Keratinocyte (primary cell): ENCODE measurements at places on chromosomes 6 and 20. TPM values are rescaled to one million over a fixed set of nuclear protein-coding genes. Genes with fewer than 3 reads are reported as not detected.

Gene LRRC1
- 16.2 to 19.7 TPM (median 18.5 TPM) in 3 replicates for polyA plus RNA-seq

Gene EMILIN3
- not detected in 3 replicates for polyA plus RNA-seq

Gene PSORS1C2
- not detected in 3 replicates for polyA plus RNA-seq

Gene HNF4A
- 0.01 TPM in 1 of 3 replicates, not detected in the others for polyA plus RNA-seq

- H3K4me3 ChIP-seq, result no peak overlapping the region
- H3K4me1 ChIP-seq, result peaks cover 8% of the 10 kb centered on the region
- no peaks in the 10 kb centered on the region for H3K27me3 ChIP-seq
- H3K36me3 ChIP-seq, result peaks cover 30% of the 10 kb centered on the region
Measured at GRCh38 chr20:25675161-25675560, 21.5 kb downstream of the ZNF337 start.

GRCh38 chr6:69589626-69590025, 207.2 kb downstream of the LMBRD1 start:
- no peak overlapping the region for H3K27ac ChIP-seq
- no peaks in the 10 kb centered on the region for H3K27me3 ChIP-seq
- H3K4me1 ChIP-seq, result no peaks in the 10 kb centered on the region
- DNase-seq, result no peak

GRCh38 chr6:16694781-16695578, 66.3 kb downstream of the ATXN1 start:
- peaks cover 44% of the 10 kb centered on the region for H3K4me1 ChIP-seq
- no peak overlapping the region for H3K27ac ChIP-seq
- no peaks in the 10 kb centered on the region for H3K27me3 ChIP-seq
- no peaks in the 10 kb centered on the region for H3K36me3 ChIP-seq

DNA sequence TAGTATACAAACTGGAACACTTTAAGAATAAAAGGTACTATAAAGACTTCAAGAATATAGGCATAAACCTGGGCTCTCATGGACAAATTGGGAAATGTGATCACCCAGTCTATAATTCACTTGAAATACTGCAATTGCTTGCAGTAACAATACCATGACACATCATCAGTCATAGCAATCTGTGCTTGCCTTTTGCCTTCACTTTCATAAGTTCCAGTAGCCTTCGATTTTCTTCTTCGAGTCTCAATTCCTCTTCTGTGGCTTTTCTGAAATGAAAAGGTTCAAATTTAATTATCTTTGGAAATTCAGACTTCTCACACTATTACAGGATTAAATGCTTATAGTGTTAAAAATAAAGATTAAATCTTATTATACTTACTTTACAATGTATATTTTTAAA, 96.3 kb upstream of the ZBTB24 start:
- DNase-seq, result no peak
- no peak overlapping the region for H3K27ac ChIP-seq
- H3K36me3 ChIP-seq, result no peaks in the 10 kb centered on the region
- H3K4me3 ChIP-seq, result no peak overlapping the region
- H3K4me1 ChIP-seq, result no peaks in the 10 kb centered on the region

DNA sequence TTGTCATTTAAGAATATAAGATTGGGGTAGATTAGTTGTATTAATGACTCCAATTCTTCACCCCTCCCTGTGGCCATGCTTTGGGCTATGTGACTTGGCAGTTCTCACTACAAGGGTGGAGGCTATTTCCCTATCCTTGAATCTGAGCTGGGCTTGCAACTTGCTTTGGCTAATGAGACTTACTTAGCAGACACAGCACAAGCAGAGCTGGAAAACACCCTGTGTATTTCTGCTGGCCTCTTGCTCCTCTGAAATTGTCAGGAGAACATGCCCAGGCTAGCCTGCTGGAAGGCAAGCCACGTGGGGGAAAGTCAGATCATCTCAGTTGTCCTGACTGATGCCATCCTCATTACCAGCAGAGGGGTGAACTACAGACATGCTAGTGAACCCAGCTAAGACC, 126.5 kb upstream of the HDGFL1 start:
- H3K27ac ChIP-seq, result peak overlapping the region; percentile 42
- H3K36me3 ChIP-seq, result no peaks in the 10 kb centered on the region
- H3K4me1 ChIP-seq, result peaks cover 5% of the 10 kb centered on the region
- H3K27me3 ChIP-seq, result no peaks in the 10 kb centered on the region
- no peak overlapping the region for H3K4me3 ChIP-seq
